ENCODE measurements at places on chromosomes 1 and 21.

DNA sequence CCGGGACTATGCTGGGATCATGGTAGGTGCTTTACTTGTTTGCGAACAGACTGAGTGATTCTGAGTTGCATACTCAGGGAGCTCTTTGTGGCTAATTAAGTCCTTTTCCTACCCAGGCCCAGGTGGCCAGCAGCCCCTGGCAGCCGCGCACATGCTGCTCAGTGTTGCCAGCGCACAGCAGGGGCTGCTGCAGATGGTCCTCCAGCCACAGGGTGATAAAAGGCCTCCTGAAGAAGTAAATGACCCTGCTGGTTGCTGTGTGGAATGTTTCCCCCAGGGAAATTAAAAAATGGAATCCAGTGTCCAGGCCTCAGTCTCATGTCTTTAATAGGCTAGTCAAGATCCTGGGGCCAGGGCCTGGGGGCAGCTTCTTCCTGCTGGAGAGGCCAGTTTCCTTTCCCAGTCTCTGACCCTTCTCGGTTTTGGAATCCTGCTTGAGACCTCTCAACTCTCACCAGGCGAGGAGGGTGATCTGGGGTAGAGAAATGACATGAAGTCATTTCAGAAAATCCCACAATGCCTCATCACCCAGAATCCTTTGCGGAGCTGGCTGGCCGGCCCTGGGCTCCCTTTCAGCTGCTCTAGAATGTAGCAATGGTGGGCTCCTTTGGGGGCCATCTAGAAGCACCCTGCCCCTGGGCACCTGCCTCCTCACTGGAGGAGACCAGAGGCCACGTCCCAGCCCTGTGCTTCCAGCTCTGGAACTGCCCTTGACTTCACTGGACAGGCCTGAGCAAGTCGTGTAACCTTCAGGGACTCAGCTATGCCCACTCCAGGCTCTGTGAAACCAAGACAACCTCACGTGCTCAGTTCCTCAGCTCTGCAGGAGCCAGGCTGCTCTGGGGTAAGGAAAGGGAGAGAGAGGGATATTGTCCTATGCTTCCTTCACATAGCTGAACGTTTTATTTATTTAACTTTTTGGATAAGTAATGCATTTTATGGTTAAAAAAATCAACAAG lies 131.4 kb downstream of the MRPS6 start:
- no peak for DNase-seq

- no peak for DNase-seq
Measured at GRCh38 chr1:40952744-40953315, 26.7 kb upstream of the CTPS1 start.

DNA sequence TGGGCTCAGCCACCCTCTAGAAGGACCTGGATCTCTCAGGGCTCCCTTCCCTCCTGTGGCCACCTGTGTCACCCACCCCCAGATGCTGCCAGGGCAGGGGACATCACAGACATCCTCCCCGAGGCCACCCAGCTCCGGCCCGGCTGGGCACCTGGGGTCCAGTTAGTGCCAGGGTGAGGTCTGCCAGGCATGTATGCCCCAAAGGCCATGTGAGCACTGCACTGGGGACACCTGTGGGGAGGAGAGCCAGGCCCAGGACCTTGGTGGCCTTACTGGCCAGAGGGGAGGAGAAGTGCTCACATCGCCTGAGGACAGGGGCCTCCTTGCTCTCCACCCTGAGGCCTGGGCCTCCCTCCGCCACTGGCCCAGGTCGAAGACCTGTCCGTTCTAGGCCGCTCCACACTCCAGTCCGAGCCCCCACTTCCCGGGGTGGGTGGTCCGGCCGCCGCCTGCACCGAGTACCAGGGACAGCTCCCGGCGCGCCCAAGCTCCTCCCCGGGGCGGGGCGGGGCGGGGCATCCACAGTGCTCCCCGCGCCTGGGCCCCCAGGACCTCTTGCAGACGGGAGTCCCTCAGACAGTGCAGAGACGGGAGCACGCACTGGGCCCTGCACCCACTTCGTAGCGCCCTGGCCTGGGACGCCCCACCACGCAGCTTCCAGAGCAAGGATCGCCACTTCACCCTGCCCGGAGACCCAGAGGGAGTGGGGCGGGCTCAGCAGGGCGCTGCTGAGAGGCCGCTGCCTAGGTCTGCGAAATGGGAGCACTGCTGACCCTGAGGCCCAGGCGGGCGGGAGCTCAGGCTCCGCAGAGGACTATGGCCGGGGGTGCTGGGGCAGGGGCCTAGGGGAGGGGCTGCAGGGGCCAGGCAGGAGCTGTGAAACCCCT lies 34.3 kb upstream of the CCDC27 start:
- DNase-seq = no peak

- peak; percentile 38 for DNase-seq
Measured at GRCh38 chr1:68384321-68384813, 65.4 kb downstream of the RPE65 start.

GRCh38 chr1:18256282-18257235 lies 149.0 kb downstream of the IGSF21 start:
- no peak for DNase-seq

DNA sequence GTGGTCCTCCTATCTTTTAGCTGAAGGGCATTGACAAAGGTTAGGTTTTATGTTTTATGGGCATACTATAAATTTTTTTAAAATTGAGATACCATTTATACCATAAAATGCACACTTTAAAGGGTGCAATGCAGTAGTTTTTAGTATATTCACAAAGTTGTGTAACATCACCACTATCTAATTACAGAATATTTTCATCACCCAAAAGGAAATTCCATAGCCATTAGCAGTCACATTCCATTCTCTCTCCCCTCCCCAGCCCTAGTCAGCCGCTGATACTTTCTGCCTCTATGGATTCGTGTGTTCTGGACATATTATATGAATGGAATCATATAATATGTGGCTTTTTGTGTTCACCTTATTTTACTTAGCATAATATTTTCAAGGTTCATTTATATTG lies 135.8 kb upstream of the B3GALT2 start:
- DNase-seq = no peak

All from globus pallidus (tissue), 1 donor.